IPS DF 6.9 (cell line): ENCODE measurements at places on chromosomes 12 and 14.

DNA sequence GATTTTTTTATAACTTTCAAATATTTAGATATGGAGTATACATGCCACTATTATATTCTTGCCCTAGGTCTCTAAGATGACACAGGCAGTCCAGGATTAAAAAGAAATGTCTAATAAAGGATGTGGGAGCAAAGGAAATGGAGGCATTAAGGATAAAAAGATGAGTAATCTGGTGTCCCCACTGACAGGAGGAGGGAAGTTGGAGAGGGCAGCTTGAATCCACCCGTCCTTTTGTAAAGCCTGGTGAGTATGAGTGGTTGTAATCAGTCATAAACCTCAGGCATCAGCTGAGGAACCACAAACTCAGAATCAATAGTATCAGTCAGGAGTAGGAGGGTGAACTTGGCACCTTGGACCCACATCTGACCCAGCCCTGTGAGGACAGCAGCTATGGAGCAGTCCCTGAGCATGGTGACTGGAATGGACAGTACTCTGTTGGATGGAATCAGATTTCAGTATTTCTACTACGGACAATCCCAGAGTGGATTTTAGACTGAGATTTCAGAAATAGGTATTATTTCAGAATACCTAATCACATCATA, 100.5 kb downstream of the EXOC5 start:
- no peak for DNase-seq

DNA sequence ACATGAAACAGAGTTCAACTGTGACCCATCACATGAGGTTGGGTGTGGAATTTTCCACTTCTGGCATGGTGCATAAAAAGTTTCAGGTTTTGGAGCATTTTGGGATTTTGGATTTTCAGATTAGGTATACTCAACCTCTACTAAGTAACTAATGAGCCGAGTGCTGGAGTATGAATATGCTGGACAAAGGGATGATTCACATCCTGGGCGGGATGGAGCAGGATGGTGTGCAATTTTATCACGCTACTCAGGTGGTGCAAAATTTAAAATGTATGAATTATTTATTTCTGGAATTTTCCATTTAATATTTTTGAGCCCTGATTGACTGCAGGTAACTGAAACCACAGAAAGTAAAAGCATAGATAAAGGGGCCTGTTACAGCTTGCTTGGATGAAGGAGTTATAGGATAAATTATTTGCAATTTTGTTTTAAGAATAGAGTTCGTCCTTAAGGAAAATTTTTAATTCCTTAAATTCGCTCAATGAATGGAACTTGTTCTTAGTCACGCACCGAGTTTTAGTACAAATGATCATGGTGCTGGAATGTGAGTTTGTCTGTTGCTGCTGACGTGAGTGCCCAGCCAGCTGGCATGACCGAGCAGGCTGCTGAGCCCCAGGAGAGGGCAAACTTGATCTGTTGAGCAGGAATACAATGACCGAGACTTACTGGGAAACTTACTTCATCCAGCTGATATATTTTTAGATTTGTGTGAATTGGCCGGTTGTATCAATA, 176.3 kb downstream of the ESR2 start:
- DNase-seq, result no peak

- peak; percentile 71 for DNase-seq
Measured at GRCh38 chr14:54652188-54652587, 85.3 kb downstream of the SAMD4A start.

GRCh38 chr12:14471497-14471896, 96.2 kb downstream of the PLBD1 start:
- DNase-seq, result no peak

GRCh38 chr12:96989916-96990315, 82.9 kb downstream of the NEDD1 start:
- peak; percentile 67 for DNase-seq

DNA sequence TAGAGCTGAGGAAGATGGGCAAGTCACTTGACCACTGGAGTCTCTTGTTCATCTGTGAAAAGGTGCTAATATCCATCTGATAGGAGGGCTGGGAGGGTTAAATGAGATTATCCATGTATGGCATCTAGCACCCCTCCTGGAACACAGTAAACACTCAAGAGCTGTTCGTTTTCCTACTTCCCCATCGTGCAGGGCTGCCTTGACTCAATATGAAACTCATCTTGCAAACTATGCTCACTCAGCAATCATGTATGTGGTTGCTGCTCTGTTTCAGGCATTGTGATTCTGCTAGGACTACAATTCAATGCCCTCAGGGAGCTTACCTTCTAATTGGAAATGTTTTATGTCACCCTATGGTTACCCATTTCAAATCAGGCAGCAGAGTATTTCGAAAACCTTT, 395.6 kb downstream of the BCAT1 start:
- DNase-seq, result no peak

DNA sequence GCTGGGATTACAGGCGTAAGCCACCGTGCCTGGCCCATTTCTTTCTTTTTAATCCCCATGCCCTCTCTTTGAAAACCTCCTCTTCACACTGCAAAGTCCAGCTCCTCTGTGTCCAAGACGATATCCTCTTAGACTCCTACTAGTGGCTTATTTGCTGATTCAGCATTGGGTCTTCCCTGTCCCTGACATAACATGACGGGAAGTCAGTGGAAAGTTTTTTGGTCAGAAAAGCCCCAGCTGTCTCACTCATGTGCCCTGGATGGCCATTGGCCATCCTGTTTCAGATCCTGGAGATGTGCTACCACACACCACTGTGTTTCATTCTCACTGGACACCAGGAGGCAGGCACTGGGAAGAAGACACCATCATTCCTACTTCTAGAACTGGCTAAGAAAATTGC, 102.6 kb upstream of the MED13L start:
- no peak for DNase-seq

DNA sequence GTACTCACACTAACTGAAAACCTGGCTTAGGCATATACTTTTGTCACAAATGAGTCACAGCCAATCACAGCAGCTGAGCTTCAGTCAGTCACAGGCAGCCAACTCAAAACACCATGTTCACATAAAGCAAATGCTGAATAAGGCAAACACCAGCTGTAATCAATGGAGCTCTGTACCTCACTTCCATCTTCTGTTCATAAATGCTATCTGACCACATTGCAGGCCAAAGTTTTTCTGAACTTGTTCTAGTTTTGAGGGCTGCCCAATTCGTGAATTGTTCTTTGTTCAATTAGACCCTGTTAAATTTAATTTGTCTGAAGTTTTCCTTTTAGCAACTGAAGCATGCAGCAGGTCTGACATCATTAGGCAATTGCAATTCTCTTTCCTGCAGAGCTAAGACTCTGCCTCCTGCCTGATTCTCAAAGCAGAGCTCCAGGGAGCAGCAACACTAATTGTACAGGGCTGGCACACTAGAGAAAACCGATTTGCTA, 129.9 kb downstream of the WIF1 start:
- DNase-seq, result no peak
